ENCODE measurements at places on chromosomes 11 and 22.

GRCh38 chr11:43802509-43802908 lies 78.1 kb upstream of the ALKBH3 start:
- DNase-seq, result no peak

GRCh38 chr11:96538622-96539021 lies 148.8 kb downstream of the JRKL start:
- DNase-seq, result no peak

- no peak for DNase-seq
Observed at GRCh38 chr11:112593440-112593839, 332.8 kb upstream of the PLET1 start.

DNA sequence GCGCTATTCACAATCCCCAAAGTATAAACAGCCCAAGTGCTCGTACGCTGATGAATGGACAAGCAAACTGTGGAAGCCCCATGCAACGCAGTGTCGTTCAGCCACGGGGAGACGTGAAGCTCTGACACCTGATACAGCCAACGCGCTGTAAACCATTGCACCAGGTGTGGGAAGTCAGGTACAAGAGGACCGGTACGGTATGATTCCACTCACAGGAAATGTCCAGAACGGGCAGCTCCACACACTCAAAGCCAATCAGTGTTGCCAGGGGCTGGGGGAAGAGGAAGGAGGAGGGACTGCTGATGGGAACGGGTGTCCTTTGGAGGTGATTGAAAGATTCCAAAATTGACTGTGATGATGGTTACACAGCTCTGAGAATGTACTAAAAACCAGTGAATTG lies 64.5 kb downstream of the BRD1 start:
- DNase-seq, result no peak

- no peak for DNase-seq
Observed at GRCh38 chr11:133710241-133710640, 135.1 kb downstream of the SPATA19 start.

DNA sequence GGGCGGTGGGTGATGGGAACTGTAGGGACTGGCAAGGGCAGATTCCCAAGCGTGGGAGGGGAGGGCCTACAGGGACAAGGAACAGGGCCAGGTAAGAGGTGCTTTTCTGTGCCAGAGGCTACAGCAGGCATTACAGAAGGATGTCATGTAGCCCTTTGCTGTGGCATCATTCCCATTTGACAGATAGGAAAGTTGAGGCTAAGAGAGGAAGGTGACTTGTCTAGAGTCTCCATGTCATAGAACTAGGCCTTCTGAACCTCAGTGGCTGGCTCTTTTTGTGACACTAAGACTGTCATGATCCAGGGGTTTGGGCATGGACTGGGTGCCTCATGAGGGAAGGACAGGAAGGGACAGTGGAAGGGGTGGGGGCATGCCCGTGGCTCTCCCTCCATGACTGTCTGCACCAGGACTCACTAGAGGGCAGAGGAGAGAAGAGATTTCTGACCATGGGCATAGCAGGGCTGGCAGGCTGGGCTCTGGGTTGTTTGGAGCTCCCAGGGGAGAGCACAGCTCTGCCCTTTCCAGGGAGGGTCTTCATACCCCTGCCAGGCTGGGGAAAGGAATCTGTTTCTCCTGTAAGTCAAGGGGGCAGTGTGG lies 3.2 kb downstream of the MMP11 start:
- no peak for DNase-seq

DNA sequence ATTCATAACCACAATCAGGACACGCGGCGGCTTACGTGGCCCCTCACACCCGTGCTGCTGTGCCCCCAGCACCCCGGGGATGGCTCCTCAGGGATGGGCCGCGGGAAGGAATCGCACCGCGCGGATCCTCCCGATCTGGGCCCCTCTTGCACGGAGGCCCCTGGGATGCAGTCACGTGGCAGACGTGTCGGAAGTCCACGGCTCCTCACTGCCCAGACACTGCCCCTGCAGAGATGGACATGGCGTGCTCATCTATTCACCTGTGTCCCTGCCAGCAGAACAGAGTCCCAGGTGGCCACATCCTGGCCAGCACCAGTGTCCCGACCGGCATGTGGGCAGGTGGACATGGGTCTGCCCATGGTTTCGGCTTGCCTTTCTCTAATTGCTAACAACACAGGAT lies 12.8 kb downstream of the MOB2 start:
- DNase-seq, result no peak

GRCh38 chr22:22746061-22746962 lies 101.9 kb downstream of the GGTLC2 start:
- no peak for DNase-seq

DNA sequence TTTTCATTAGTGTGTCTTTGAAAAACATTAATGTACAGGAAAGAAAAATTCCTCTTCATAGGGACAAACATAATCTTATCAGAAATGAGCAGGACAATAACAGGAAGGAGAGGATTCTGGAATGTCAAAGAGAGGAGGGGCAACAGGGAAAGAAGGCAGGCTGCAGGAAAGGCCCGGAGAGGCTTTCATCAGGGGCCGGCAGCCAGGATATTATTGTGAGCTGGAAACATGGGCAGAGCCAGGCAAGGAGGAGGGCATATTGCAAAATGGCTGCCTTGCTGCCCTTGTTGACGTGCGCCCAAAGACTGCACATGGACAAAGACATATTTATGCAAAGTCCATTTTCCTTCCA lies 433.7 kb downstream of the ETS1 start:
- DNase-seq, result no peak

- no peak for DNase-seq
Observed at GRCh38 chr11:110069158-110069737, 23.9 kb upstream of the ZC3H12C start.

GRCh38 chr11:65204143-65204542 lies 22.4 kb downstream of the CAPN1 start:
- DNase-seq, result no peak

- DNase-seq, result no peak
Observed at GRCh38 chr11:31259797-31260196, 109.7 kb downstream of the DCDC1 start.

- no peak for DNase-seq
Observed at GRCh38 chr11:34613552-34614056, 7.3 kb upstream of the EHF start.

DNA sequence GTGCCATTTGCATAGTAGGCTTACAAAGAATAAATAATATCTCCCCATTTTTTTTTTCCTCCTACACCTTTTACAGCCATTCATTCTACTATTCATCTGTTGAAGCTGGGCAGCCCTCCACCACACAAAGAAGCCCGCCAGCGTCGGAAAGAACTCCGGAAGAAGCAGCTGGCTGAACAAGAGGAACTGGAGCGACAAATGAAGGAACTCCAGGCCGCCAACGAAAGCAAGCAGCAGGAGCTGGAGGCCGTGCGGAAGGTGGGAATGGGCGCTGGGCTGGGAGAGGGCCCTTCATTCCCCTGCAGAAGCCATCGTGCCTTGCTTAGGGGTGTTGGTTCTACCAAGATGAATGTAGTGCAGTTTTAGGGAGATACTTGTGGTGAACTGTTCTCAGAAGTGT lies 68.6 kb downstream of the SWAP70 start:
- DNase-seq, result no peak

- DNase-seq, result no peak
Observed at GRCh38 chr11:577611-577894, 1.3 kb downstream of the PHRF1 start.

DNA sequence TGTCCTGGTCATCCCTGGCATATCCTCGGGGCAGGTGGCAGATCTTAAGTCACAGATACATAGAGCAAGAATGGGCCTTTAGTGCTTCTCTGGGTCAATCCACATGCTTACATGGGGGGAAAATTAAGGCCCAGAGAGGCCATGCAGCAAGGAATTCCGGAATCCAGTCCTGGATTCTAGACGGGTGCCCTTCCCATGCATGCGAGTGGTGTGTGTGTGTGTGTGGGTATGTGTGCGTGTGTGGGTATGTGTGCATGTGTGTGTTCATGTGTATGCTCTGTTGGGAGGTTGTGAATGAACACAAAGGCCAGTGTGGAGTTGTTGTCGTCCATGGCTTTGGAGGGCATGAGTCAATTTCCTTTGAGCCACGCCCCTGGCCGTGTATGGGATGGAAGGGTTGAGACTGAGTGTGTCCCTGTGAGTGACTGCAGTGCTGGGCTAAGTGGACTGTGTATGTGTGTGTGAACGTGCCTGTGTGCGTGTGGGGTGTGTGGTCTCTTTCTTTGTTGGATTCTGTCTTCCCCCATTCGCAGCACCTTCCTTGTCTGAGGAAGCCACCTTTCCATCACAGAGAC lies 33.4 kb upstream of the EIF3D start:
- DNase-seq, result no peak

- DNase-seq, result no peak
Observed at GRCh38 chr22:26115266-26115665, 54.0 kb upstream of the SEZ6L start.

GRCh38 chr22:40463683-40464082 lies 93.3 kb downstream of the SGSM3 start:
- DNase-seq, result no peak

GRCh38 chr11:45889555-45889954 lies 4.1 kb downstream of the MAPK8IP1 start:
- DNase-seq, result no peak

DNA sequence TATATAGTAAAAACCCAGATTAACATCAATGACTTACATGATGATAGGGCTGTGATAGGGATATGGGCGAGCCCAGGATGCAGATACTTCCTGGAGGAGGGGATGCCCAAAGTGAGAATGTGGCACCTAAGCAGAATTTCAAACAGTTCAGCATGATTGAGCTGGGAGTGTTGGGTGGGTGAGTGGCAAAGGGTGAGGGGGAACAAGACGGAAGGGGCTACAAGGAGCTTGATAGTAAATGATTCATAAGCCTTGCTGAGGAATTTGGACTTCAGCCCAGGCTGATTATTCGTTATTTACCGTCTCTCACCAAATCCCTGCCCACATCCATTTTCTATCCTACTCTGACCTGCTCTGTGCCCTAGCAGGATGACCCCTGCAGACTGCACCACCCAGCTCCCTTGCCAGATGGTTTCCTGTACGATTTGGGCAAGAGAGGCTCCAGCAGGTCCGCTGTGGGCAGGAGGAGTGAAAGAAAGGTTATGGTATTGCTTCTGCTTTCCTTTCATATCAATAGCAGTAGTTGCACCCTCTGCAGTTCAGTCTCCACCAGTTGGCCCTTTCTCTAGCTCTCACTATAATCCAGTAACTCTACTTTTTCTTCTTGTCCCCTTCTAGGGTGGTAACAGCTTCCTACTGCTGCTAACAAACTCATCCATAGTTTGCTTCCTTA lies 30.3 kb upstream of the SIK2 start:
- no peak for DNase-seq

- DNase-seq, result no peak
Observed at GRCh38 chr22:30054764-30055069, 25.5 kb upstream of the HORMAD2 start.

GRCh38 chr11:81032906-81033305 lies 1592.1 kb upstream of the TENM4 start:
- DNase-seq, result no peak

- DNase-seq, result no peak
Observed at GRCh38 chr11:62190011-62190410, at the start of gene SCGB1D1. TSS of gene SCGB1D1 (plus strand) at chr11:62190216. CDS start at chr11:62190285, 69 bp downstream.

DNA sequence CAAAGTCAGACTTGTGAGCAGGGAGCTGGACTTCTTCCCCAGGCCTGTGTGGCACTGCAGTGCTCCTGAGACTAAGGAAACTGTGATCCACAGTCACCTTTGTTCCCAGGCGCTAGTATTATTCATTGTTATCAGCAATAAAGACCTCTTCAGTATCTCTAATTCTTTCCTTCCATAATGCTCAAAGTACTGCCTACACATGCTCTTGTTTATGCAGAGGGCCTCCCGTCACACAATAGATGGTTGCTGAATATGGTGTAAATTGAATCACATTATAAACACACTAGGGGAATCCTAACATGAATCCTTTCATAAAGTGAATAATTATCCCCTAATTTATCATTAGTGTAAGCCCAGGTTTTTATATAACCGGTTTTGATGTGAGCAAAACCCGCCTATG lies 493.3 kb downstream of the BUD13 start:
- DNase-seq, result peak; percentile 8

GRCh38 chr11:76919887-76920746 lies 59.4 kb downstream of the ACER3 start:
- peak; percentile 72 for DNase-seq

GRCh38 chr22:46812034-46812605 lies 49.7 kb downstream of the TBC1D22A start:
- no peak for DNase-seq

DNA sequence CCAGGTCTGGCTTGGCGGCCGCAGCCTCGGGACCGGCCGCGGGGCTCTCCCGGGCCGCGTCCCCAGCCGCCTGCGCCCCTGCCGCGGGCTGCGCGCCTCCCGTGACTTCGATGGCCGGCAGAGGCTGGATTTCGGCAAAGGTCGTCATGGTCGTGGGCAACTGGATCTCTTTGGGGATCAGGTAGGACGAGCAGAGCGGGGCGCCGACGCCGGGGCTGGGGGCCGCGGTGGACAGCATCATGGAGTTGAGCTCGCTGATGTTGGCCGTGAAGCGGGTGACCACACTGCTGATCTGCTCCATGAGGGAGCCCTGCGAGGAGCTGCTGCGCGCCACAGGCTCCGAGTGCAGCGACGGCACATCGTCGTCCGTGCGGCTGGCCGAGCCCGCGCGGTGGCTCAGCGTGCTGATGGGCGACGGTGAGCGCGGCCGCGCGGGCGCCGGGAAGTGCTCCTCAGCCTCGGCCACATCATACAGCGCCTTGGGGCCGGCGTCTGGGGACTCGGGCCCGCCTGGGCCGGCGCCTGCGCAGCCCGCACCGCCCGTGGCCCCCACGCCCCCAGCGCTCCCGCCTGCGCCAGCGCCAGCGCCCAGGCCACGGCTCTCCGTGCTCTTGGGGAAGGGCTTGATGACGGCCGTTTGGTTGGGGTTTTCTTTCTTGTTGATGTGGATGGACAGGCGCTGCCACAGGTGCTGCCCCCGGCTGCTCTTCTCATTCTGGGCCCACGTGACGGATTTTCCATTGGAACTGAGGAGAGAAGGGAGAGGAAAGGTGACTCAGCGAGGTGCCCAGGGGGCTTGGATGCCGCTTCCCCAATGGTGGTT lies 171.4 kb upstream of the CTSC start:
- DNase-seq, result no peak

GRCh38 chr22:41998361-41999261 lies at the start of gene WBP2NL:
TSS of gene WBP2NL (plus strand) at chr22:41998788. CDS start at chr22:41998819, 31 bp downstream.
- no peak for DNase-seq

DNA sequence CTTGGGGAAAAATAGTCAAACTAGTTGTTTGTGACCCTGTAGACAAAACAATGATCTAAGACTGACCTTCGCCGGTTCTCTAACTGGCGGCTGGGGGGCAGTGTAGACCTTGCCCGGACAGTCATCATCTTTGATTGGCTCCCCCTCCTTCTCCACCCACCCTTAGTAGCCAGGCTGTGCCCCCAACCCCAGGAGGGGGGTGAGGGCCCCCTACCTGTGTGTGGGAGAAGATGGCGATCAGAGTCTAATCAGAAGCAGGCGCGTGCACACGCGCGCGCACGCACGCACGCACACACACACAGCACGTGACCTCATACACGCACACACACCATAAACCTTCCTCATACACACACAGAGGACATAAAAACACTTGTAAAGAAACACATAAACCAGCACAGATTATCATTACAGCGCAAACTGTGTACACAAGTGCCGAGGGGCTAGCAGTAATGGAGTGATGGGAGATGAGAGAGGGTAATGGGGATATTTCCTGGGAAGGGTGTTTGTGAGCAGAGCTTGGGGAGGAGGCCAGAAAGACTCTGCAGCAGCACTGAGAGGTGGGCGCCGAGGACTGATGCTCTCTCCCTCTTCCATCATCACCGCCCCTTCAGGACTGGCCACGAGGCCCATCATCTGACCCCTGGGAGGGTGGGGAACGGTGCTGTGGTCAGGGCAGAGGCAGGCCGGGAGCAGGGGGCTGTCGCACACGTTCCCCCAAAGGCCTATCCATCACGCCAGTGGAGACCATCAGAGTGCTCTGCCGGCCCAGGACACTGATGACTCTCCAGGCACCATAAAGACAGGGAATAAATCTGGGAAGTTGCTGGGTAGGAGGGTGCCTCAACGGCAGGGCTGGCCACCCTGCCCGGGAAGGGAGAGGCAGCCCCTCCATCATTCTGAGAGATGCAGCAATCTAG lies 12.2 kb downstream of the NECTIN1 start:
- DNase-seq, result no peak

Data from HAP-1 (cell line).